ENCODE measurements at places on chromosomes 12 and 14.

GRCh38 chr14:96257056-96257455, 1.0 kb downstream of the BDKRB1 start:
- DNase-seq: no peak

GRCh38 chr14:102665621-102666020, 73.2 kb downstream of the RCOR1 start:
- DNase-seq: no peak

- DNase-seq: no peak
Measured at GRCh38 chr12:20278276-20278675, 90.1 kb upstream of the PDE3A start.

- DNase-seq: no peak
Measured at GRCh38 chr12:48601013-48601756, 31.3 kb upstream of the LALBA start.

DNA sequence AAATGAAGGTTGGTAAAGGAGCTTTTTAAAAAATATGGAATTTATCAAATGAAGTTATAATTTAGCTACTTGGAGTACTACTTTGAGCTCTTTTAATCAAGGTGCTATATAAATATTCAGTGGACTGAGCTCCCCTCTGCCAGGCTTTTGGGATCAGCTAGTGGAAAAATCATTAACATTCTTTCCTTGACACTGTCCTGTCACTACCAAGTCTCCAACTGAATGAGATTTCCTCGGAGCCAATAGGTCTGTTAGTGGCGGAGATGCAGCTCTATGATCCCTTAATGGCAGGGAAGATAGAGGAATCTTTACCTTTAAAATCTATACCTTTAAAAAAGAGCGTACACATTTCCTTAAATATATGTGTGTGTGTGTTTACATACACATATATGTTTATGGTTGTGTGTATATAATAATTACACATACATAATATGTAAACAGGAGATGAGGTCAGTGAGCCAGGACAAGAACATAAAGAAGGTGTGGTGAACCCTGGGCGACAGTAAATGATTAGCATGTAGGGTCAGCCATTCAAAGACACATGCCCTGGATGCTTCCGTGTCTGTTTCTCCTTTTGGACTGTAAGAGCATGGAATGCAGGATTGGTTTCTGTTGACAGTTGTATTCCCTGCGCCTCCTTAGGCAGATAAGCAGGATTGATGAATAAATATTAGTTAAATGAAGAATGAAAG, 47.7 kb upstream of the ATP2A2 start:
- no peak for DNase-seq

GRCh38 chr14:57725399-57726077, 140.4 kb downstream of the SLC35F4 start:
- no peak for DNase-seq

DNA sequence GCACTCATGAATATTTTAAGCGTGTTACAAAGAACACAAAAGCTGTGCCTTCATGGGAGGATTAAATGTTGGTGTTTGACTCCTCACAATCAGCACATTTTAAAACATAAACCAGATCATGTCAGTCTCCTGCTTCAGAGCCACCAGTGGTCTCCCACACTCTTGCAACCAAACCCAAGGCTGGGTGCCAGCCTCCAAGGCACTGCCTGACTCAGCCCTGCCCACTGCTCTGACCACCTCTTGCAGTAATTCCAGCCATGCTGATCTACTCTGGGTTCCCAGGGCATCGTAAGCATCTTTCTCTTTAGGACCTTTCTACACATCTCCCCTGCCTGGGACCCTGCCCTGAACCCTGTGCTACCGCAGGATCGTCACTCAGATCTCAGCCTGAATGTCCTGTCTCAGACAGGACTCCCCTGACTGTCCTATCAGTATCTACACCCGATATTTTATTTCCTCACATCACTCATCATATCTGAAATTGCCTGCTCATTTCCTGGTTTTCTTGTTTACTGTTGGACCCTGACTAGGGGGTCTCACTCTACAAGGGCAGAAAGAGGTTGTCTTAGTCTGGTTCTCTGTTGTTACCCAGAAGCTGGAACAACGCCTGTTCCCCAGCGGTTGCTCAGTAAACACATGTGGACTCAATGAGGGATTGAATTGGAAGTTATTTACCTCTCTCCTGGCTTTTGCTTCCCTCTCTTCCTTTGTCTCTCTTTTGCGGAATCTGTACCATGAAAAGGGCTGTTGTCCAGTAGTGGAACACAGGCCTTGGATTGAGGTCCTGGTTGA, 449.8 kb downstream of the RAD51B start:
- no peak for DNase-seq

- DNase-seq: no peak
Measured at GRCh38 chr14:79197516-79197915, 1013.8 kb downstream of the DIO2 start.

DNA sequence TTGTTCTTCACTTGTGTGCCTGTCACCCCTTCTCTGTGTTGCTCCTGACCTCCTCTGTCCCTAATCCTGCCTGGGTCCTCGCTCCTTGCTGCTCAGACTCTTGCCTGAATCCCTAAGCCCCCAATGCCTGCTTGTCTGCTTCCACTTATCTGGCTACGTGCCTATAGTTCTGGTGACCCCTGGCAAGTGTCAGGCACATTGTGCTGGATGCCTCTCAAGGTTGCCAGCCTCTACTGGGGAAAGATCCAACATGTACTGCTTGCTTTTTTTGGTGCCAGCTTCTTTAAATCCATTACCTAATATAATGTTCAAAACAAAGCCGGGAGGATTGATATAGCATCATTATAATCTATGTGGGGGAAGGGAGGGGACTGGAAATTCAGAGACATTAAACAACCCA, 448.0 kb upstream of the CCDC196 start:
- DNase-seq: no peak

DNA sequence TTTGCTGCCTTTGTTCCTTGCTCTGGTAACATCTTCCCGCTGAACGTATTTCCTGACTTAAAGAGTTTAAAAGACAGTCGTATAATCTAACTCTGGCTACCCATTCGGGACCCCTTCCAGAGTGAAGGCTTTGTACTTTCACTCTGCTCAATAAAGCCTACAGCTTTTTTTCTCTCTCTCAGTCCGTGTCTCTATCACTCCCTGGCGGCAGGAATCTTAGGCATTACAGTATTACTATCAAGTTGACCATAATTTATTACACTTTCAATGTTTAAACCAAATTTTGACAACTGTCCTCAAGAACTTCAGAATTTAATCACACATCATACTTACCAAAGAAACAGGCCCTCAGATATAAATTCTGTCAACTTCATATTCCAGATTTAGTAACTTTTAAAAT, 967.9 kb downstream of the FSCB start:
- DNase-seq: no peak

GRCh38 chr14:53368711-53369201, 215.6 kb upstream of the DDHD1 start:
- DNase-seq: no peak
